ENCODE measurements at places on chromosomes 16 and 17. TPM values are rescaled to one million over a fixed set of nuclear protein-coding genes. Genes with fewer than 3 reads are reported as not detected.

GRCh38 chr16:78705694-78706093, 606.2 kb downstream of the WWOX start:
- no peaks in the 10 kb centered on the region for H3K36me3 ChIP-seq
- peak; percentile 16 for DNase-seq
- H3K27ac ChIP-seq = no peak overlapping the region
- H3K4me1 ChIP-seq = no peaks in the 10 kb centered on the region
- H3K4me3 ChIP-seq = no peak overlapping the region

KRTAP17-1 gene
- polyA plus RNA-seq = 0.07 TPM

PRKCB gene
- polyA plus RNA-seq = 3.1 TPM

EVPLL gene
- polyA plus RNA-seq = not detected

RPS15A gene
- 2,824 TPM for polyA plus RNA-seq

KRTAP16-1 gene
- polyA plus RNA-seq = not detected

Measured in large intestine (tissue), 12 donors.